Muscle of arm (tissue), 14 donors: ENCODE measurements at places on chromosomes 12 and 14. TPM values are rescaled to one million over a fixed set of nuclear protein-coding genes. Genes with fewer than 3 reads are reported as not detected.

Gene PTGER2
- not detected for polyA plus RNA-seq

Gene RND1
- 0.98 TPM for polyA plus RNA-seq

Gene C1QL4
- polyA plus RNA-seq, result not detected

Gene GLIPR1L1
- polyA plus RNA-seq, result 0.27 TPM

Gene PTGES3
- polyA plus RNA-seq, result 255 TPM

Gene TMEM233
- polyA plus RNA-seq, result 2.9 TPM

Gene PLCZ1
- polyA plus RNA-seq, result not detected

Gene YEATS4
- polyA plus RNA-seq, result 16.6 TPM

DNA sequence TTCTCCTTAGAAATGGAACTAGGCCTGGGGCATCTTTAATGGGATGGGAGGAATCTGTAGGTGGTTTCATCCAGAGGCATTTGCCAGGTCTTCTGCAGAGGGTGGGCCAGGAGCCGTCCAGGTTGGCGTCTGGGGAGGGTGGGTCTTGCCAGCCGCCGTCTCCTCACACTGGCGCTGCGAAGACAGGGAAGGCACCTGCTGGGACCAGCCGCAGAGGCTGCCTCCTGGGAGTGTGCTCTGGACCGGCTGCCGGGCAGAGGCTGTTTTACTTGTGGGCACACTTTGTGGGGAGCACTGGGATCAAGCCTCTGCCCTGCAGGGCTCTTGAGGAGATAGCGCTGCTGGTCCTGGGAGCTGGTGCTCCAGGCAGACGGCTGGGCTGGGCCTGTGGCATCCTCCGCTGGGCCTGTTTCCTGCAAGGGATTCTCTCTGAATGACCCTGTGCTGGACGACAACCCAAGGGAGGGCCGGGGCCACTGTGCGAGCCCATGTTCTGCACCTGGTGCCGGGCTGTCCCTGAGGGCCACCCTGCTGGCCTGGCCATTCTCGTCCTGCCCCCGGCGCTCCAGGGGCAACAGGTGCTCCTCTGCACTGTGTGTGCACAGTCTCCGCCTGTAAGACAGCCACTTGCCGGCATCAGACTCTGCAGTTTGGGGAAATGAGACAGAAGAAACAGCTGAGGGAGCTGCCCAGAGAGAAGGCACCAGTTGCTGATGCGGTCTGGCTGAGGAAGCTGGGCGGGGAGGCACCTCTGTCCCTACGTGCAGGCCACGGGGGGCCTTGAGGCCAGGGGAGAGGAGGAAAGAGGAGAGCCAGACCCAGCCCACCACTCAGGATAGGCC, 10.0 kb upstream of the TEX22 start:
- no peak for DNase-seq

DNA sequence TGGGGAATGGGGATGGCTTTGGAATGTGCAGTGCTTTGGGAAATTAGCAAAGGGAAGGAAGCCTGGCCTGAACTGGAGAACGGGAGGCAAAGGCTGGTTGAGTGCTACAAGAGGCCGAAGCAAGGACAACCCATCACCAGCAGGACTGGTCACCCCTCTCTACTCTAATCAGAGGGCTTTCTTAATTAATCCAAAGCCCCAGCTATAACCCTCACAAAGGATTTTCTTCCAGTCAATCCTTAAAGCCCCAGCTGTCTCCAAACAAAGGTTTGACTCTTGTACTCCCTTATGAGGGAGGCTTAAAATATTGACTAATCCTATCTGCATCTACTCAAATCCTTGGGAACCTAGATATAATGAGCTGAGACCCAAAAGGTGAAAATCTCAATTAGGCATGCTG, 256.3 kb downstream of the NTF3 start:
- DNase-seq, result no peak

DNA sequence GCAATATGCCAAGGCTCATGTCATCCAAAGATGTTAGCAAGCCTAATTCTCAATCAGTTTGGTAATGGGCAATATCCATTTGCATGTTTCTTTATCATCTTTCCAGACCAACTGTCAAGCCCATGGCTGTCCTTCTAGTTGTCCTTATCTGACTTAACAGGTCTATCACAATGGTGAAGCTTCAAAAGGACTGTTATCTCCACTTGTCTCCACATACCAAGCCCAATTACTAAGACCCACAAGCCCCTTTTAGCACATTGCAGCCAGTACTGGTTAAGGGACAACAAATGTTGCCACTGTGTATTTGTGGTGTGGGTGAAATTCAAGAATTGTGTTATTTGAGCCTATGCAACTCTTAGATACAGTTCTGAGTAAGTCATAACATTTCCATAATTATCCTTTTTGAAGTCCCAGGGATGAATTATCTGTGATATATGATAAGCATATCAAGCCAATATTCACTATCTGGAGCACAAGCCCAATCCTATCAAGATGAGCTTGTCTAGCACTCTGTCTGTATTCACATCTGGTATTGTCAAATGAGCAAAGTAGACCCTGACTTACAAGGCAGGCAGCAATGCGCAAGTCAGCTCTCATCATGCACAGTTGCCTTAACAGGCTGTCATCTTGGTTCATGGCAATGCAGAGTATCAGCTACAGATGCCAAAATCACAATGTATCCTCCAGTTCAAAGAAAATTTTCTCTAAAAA, 19.3 kb upstream of the ST8SIA1 start:
- no peak for DNase-seq

GRCh38 chr12:108367436-108367835, 28.3 kb upstream of the CMKLR1 start:
- DNase-seq, result no peak

- peak; percentile 35 for DNase-seq
Observed at GRCh38 chr12:32139064-32139421, 32.4 kb downstream of the BICD1 start.

- DNase-seq, result peak; percentile 52
Observed at GRCh38 chr12:69821456-69822159, 3.4 kb upstream of the MYRFL start.

GRCh38 chr14:95318399-95319311, 1.1 kb downstream of the CLMN start:
- no peak for DNase-seq

DNA sequence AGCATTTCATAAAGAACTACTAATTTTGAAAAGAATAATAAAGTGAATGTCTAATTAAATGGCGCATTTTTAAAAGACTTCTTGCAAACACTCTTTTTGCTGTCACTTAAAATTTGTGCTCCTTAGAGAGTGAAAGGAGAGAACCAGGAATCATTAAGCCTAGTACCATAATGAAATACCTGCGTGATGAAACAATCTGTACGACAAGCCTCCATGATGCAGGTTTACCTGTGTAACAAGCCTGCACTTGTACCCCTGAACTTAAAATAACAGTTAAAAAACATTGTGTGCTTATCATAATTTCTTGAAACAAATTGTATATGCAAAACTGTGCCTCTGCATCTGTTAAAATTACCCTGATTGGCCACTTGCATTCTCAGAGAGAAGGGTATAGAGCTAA, 108.1 kb downstream of the MGAT4C start:
- no peak for DNase-seq

DNA sequence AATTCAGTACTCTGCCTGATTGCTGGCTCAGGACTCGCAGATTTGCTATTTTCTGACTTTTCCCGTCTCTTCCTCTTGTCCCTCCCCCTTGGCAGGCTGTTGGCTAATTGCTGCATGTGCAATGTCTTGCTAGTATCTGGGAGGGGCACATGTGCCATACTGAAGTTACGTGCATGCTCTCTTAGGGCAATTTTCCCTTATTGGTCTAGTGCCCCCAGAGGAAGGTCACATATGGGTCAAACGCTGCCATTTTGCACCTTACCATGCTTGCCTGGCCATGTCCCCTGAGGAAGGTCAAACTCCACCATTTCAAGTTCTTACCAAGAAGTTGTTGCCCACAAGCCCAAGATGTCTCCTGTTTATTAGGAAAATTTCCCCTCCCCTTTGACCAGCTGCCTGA, 13.9 kb upstream of the ERC1 start:
- no peak for DNase-seq

DNA sequence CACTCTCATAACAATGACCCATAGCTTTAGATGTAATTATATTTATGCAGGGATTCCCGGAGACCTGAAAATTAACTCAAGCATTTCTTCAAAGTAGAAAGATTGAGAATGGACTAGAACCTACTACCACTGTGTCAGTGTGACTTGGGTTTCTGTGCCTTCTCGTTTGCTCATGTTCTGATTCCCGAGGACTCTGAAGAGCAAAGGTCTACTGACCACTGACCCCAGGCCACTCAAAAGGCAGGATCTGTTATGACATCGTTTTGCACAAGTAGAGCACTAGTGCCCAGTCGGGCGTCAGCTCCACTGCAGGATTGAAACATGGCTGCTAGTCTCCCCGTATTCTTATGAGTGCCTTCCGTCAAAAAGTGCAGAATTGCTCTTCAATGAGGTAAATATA, 53.8 kb upstream of the DHRS4 start:
- DNase-seq, result no peak

GRCh38 chr14:74572726-74573301, 39.2 kb downstream of the LTBP2 start:
- DNase-seq, result no peak

DNA sequence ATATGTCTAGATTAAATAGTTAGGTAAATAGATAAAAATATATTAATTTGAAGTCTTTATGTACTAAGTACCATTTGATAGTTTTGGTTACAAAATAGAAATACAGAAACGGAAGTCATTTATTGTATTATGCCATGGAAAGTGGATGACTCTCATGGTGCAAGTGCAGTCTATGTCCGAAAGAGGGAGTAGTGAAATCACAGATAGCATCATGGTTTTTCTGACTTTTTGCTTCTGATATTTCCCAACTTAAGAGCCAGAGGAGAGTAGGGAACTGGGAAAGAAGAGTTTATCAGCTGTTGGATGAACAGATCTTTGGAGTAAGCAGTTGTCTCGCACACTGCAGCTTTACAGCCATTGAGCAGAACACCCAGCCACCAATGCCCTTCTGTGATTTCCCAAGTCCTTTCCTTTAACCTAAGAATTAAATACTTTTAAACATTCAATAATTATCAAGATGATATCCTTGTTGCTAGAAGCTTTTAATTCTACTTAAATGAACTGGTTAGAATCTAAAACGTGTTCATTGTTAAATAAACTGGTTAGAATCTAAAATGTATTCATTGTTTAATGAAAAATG, 18.4 kb upstream of the SRGAP1 start:
- DNase-seq, result peak; percentile 47

- DNase-seq, result no peak
Observed at GRCh38 chr12:524167-524951, 64.6 kb downstream of the B4GALNT3 start.

- no peak for DNase-seq
Observed at GRCh38 chr12:6277982-6278438, 32.5 kb upstream of the PLEKHG6 start.

- DNase-seq, result no peak
Observed at GRCh38 chr12:46218322-46219095, 50.3 kb downstream of the SLC38A1 start.

- DNase-seq, result no peak
Observed at GRCh38 chr12:95130096-95130495, 56.7 kb upstream of the NR2C1 start.

DNA sequence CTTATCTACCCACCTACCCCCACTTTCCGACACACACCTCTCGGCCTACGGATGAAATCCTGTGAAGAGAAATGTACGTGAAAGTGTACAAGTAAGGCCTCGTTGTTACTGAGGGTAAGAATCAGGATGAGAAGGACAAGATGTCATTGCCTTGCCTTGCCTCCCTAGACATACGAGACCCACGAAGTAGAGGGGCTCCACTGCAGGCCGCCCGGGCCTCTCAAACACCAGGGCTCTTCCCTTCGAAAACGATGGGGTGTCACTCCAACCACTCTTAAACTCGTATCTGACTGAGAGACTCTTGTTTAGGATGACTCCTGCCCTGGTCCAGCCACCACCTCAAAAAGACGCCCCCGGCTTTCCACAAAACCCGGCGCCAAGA, 498 bp downstream of the RACGAP1 start:
- DNase-seq, result no peak

DNA sequence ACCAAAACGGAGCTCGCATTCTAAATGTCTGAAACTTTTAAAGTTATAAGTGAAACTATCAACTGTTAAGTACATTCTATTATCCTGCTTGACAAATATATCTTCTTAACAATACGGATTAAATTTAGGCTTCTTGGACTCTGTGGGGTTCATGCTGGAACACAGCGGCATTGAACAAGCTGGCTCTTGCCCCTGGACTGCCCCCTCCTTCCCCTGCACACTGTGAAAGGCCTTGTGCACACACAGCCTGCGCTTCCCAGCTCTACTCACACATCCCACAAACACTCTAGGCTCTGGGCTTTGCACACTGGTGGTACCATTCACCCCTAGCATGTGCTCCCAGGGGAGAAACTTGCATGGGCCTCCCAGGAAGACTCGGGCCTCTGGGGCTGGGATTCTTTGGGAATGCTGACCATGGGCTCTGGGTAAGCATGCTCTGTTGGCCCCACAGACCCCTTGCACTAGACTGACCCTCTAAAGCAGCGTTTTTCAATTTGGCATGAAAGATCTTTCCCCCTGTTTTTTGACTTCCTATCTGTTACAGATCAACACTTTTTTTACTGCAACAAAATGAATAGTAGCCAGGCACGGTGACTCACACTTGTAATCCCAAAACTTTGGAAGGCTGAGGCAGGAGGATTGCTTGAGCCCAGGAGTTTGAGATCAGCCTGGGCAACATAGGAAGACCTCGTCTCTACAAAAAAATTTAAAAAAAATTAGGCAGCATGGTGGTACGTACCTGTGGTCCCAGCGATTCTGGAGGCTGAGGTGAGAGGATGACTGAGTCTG, 96.2 kb upstream of the CPM start:
- DNase-seq, result no peak
